Glomerular endothelial cell (primary cell): ENCODE measurements at places on chromosomes 1 and 21. TPM values are rescaled to one million over a fixed set of nuclear protein-coding genes. Genes with fewer than 3 reads are reported as not detected.

DNA sequence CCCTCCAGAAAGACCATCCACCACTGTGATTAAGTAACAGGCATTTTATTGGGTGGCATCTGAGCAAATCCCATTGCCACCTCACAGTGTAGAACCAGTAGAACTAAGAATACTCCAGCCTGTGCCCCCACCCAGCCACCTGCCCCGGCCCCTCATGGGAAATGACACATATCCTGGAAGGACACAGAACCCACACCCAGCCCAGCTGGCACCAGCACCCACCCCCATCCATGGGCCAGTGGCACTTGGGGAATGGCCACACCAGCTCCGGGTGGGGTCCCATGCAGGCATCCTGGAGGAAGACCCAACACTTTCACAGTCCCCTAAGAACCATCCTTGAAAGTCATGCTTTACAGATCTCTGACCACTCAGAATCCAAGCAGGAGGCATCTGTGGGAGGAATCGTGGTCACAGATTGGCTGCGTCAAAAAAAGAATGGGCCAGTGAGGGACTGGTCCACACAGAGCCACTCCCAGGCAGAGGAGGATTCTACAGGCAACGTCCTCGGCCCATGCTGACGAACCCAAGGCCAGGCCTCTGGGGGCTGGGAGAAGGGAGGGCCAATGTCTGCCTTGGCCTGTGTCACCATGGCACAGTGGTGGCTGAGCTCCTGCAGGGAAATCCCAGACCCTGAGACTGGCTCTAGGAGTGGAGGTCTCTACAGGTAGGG lies 12.1 kb upstream of the TAS1R2 start:
- no peak for DNase-seq

- DNase-seq: no peak
Observed at GRCh38 chr1:230188826-230189225, 121.8 kb downstream of the GALNT2 start.

DNA sequence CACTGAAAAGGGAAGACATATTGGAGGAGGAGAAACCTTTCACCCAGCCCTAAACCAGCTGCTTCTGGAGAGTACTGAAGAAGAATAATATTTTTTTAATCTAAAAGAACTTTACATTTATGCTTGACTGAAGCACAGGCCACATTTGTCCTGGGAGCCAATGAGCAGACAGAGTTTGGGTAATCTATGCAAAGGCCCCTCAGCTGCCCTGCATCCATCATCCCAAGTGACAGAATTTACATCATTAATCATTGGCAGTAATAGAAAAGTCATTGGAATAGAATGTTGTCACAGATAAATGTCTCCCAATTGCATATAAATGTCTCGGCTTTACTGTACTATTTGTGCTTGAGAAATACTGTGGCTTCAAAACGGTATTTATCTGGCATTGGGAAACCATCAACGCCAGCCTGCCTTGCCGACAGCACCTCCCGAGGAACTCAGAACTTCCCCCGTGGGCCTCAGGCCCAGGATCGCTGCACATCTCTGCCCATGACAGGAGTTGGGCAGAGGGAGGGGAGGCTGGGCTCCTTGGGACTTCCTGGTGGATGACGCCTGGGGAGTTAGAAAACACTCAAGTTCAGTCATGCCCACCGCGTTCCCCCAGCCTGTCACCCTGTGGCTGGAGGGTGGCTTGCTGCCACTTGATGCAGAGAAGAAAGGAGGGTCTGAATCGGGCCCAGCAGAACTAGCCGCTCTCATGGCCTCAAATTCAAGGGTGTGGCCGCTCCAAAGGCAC lies 133.1 kb downstream of the CAMTA1 start:
- DNase-seq: no peak

DNA sequence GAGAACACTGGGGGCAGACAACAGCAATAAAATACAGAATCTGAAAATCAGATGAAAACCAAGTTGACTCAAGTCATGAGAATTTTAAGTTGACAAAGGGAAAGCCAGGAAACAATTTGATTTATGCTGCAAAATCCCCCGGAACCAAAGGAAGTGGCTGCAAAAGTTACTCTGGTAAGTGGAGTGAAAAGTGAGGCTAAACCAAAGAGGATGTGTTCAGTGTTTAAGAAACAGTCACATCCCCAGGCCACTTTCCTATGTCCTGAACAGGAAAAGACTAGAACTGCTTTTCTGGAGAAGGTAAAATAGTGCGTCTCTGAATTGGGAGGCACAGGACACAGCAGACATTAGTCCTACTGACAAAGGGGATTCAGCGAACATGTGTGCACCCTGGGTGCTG lies 5.9 kb downstream of the TARBP1 start:
- DNase-seq: no peak

DNA sequence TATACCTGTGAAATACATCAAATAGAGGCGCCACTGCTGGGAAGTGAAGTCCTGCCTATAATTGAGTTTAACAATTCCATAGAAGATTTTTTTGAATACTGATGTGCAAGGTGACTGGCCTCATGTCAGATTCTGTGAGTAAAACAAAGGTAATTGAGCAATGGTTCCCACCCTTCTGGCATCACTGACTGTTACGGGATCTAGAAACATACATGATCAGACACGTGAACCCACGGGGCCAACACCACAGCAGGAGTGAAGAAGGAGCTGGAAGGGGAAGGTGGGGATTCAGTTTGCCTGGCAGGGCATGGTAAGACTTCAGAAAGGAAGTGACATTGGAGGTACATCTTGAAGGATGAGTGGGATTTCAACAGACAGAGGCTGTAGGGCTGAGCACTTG lies 270.2 kb downstream of the DISC1 start:
- DNase-seq: no peak

TNFSF4 gene
- total RNA-seq: 11.7 and 47.3 TPM in 2 replicates

FCRL5 gene
- not detected in 2 replicates for total RNA-seq

KRTCAP2 gene
- total RNA-seq: 121 and 150 TPM in 2 replicates

OR10Z1 gene
- not detected in 2 replicates for total RNA-seq
